ENCODE measurements at places on chromosomes 2 and 18.

GRCh38 chr2:127576433-127577207 lies 41.1 kb downstream of the MYO7B start:
- DNase-seq, result peak; percentile 47

GRCh38 chr2:140986456-140986855 lies 1144.4 kb downstream of the LRP1B start:
- DNase-seq, result no peak

- peak; percentile 9 for DNase-seq
Measured at GRCh38 chr2:128277961-128278681, 40.5 kb downstream of the HS6ST1 start.

DNA sequence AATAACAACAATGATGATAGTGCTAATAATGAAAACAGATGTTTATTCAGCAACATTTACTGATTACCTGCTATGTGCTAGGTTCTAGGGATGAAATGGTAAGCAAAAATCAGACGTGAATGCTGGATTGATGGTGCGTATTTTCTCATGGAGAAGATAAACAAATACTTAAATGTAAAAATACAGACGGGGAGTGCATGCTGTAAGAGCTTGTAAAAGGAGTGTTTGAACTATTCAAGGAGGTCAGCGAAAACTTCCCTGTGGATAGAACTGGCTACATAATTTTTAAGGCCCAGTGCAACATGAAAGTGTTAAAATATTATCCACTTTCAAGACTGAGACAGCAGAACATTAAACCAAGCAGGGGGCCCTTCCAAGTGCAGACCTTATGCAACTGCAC lies 22.1 kb downstream of the MTX2 start:
- DNase-seq, result no peak

GRCh38 chr2:204749319-204749718 lies 204.0 kb downstream of the PARD3B start:
- DNase-seq, result no peak

GRCh38 chr2:235234736-235235135 lies 259.1 kb upstream of the AGAP1 start:
- no peak for DNase-seq

- DNase-seq, result peak; percentile 47
Measured at GRCh38 chr2:96146153-96146880, 1.1 kb upstream of the DUSP2 start.

DNA sequence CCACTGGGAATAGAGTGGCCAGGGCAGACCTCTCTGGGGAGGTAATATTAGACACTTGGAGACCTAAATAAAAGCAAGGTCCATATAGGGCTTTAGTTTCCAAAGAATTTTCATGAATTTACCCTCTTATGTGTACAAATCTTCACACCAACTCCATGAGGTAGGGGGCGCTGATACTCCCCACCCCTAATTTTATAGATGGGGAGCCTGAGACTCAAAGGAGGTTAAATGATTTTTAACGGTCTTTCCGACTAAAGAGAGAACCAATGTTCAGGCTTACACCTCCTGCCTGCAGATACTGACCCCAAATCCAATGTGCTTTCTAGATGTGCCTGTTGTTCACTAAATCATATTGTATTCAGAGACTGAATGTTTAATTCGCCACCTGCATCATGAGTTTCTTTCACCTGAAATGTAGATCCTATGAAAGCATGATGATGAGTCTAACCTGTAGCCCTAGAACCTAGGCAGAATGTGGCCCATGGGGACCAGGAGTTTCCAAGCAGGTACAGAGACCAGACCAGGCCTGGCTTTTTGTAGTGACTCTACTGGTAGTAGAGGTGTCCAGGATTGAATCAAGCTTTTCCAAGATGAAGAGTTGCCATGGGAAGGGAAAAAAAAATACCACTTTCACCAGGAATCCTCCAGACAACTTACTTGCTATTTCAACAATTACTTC lies 16.8 kb upstream of the PAX3 start:
- no peak for DNase-seq

GRCh38 chr2:219836647-219837177 lies 209.3 kb downstream of the SLC4A3 start:
- DNase-seq, result no peak

DNA sequence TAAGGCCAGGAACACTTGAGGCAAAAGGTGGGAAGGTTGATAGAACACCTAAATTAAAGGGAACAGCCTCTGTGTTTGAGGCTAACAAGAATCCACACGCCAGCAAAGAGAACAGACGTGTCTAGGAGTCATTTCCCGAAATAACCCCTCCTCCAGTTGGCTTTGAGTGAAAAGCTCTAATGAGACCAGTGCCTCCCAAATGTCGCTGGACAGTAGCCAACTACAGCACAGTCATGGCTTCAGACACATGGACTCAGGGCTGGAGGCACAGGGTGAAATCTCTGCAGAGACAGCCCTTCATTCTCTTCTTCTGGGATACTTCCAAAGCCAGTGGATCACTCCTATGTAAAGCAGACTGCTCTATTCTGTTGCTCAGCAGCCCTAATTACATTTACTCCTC lies 49.6 kb downstream of the SOWAHC start:
- DNase-seq, result no peak

GRCh38 chr18:55206927-55207326 lies 247.7 kb upstream of the CCDC68 start:
- no peak for DNase-seq

GRCh38 chr2:80489717-80490116 lies 185.2 kb upstream of the LRRTM1 start:
- DNase-seq, result no peak

GRCh38 chr2:233968556-233968955 lies 51.4 kb downstream of the TRPM8 start:
- DNase-seq, result no peak

GRCh38 chr2:10303694-10304378 lies 1.1 kb downstream of the HPCAL1 start:
- peak; percentile 86 for DNase-seq

DNA sequence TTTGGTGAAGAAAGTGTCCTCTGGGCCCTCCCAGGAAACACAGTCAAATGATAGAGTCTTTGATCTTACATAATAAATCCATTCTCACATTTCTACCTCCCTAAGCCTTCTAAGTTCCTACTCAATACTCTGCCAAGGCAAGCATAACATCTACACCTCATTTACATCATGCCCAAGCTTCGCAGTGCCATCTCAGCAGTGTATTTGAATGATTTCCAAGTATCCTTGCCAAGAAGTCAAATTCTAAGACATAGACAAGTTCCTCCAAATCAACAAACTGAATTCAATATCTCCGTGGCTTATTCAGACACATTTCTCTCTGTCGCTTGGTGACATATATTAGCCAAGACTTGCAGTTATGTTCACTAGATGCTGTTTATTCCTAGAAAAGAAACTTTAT lies 8.1 kb upstream of the MLPH start:
- DNase-seq, result no peak

- DNase-seq, result no peak
Measured at GRCh38 chr18:6731222-6731596, 1.7 kb downstream of the ARHGAP28 start.

DNA sequence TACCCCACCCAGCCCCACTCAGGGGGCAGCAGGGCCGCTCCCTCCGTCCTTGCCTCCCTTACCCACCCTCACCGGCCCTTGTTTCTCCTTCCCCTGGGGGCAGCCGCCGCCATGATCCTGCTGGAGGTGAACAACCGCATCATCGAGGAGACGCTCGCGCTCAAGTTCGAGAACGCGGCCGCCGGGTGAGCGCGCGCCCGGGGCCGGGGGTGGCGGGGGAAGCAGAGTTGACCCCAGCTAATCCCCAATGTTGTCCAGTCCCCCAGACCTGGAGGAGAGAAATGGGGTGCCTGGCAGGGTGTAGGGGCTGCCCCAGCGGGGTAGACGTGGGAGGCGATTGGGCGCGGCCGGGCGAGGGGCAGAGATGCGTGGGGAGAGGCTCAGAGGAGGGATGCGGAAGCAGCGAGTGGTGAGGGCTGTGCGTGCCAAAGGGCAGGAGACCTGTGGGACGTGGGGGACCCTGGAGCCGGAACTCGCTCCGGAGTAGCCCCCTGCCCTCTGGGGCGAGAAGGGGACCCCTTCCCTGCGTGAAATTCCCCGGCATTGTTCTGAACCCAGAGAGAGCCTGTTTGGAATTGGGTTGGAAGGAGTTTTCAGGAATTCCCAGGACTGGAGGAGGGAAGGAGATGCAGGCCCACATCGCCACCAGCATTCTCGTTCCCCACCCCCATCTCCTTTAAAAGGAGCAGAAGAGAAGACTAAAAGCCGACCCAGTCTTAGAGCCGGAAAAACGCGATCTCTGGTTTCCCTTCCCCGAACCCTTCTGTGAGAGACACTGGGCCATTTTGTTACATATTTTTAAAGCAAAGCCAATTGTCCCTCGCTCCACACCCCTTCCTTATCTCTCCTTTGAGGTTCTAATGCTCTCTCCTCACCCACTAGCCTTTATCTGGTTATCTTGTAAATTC lies 625 bp downstream of the ARPC2 start:
- peak; percentile 59 for DNase-seq

GRCh38 chr2:159072795-159073194 lies 104.4 kb downstream of the TANC1 start:
- DNase-seq, result no peak

GRCh38 chr2:42962508-42962953 lies 170.1 kb upstream of the HAAO start:
- peak; percentile 75 for DNase-seq

GRCh38 chr2:240640939-240641338 lies 15.7 kb downstream of the GPR35 start:
- peak; percentile 77 for DNase-seq

- no peak for DNase-seq
Measured at GRCh38 chr2:217396586-217396985, 536.7 kb upstream of the TNP1 start.

DNA sequence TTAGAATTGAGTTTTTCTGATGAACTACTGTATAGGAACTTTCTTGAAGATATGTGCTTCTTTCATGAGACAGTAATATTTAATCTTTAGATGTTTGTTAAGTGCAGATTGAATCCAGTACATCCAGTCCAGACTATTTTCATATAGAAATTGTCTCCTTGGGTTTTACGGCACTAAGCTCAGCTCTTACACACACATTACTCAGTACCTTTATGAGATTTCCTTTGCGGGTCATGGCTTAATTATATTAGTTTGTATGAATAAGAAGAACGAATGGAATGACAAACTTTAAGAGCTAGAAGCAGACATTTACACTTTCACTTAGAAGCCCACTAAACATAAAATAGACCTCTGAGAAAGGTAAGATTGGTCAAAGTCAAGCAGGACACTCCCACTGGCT lies 223.3 kb upstream of the THUMPD2 start:
- no peak for DNase-seq

DNA sequence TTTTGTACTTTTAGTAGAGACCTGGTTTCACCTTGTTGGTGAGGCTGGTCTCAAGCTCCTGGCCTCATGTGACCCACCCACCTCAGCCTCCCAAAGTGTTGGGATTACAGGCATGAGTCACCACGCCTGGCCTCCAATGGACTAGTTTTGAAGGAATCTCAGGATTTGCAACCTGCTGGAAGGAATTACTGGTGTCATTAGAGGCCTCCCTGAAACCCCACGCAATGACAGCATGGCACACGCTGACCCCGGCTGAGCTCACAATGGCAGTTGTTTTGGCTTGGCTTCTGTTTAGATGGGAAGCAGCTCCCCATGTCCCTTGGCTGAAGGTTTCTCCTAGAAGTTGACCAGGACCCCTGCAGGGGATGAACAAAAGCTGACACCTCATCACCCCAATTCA lies 23.1 kb upstream of the COPS8 start:
- no peak for DNase-seq

DNA sequence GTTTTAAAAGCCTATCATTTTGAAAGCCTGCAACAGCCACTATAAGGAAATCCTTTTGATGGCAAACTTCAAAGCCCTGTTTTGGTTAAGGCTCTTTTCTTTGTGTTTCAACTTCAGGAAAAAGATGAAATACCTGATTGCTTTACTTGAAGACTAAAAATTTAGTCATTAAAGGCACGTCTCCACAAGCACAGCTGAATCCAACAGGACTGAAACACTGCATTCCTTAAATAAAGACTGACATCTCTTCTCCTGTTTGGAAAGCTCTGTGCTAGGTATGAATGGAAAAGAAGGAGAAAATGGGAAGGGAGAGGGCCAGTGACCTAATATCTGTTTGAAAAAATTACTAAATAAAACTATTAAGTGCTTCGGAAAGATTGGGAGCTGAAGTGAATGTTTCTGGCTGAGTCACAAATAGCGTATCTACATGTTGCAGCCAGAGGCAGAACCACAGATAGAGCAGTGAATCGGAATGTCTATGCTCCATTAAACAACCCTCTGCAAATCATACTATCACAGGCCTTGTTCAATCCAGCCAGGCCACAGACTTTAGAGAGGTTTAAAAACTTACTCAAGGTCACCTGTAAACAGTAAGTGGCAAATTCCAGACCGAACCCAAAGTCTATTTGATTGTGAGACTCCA lies 21.1 kb upstream of the RALBP1 start:
- no peak for DNase-seq

- DNase-seq, result no peak
Measured at GRCh38 chr18:21450913-21451312, 149.6 kb downstream of the ESCO1 start.

GRCh38 chr2:105447476-105447875 lies 48.6 kb upstream of the FHL2 start:
- DNase-seq, result no peak

GRCh38 chr2:143083636-143084035 lies 45.6 kb upstream of the ARHGAP15 start:
- DNase-seq, result no peak

DNA sequence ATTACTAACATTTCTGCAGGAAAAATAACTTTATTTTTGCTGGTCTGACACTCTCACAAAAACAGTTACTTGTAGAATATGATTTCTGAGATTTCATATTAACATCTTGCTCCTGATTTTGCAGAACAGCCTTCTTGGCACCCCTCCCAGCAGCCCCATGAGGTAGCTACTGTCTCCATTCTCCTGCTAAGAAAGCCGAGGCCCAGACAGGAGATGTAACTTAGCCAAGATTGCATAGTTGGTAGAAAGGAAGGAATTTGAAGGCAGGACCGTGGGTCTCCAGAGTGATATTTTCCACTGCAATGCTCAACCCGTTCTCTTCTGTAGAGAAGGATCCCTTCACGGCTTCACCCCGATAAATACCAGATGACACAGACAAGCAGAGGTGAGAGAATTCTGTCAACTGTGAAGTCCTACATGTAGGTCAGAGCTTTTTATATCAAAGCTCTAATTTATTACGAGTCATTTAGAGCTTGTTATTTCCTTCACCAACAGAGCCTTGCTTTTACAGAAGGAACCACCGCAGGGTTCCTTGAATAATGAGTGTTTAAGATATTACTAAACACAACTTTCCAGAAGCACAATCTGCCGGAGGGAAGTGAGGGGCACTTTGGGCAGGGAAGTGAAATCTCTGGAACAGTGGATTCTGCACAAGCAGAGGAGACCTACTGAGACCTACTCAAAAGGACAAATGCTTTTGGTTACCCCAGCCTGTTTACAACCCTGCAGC lies 48.0 kb upstream of the MYCN start:
- DNase-seq, result no peak

DNA sequence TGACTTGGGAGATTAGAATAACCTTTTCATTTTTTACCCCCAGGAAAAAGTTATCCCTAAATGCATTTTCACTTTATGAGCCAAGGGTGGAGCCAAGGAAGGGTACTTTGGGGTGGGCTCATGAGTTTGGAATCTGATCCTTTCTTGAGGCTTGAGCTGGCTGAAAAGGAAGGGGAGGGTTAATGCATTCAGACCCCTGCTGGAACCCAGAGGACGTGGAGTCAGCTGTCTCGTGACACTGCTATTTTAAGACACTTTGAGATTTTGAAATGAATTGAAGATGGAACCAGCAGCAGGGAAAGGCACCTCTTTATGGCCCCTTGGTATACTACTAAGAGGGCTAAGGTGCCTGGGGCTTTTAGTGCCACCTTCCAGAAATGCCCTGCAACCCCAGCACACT lies 90.4 kb downstream of the MARCHF4 start:
- no peak for DNase-seq

Measured in stomach (tissue), 19 donors.